T-cell (primary cell): ENCODE measurements at places on chromosomes 3 and 15.

- no peak for DNase-seq
Measured at GRCh38 chr3:24999357-24999756, 428.7 kb upstream of the RARB start.

DNA sequence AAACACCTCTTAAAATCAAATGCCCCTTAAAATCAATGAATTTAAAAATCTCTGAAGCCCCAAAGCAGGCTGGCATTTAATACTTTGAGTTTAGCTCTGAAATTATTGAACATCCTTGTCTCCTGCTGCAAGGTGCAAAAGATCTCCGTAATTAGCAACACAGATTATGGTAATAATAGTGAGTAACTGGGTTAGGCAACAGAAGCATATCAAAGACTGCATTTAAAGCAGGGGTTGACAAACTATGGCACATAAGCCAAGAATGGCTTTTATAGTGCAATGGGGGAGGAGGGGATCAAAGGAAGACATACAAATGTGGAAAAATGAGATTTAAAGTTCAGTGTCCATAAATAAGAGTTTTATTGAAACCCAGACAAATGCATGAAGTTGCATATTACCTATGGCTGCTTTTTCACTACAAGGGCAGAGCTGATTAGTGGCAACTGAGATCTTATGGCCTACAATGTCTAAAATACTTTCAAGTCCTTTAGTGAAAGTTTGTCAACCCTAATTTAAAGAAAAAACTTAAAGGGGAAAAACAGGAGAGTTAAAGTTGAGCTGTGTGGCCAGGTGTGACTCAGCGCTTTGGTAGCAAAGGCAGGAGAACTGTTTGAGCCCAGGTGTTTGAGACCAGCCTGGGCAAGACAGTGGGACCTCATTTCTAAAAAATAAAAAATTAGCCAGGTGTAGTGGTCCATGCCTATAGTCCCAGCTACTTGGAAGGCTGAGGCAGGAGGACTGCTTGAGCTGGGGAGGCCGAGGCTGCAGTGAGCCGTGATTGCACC lies 157.6 kb downstream of the TBL1XR1 start:
- no peak for DNase-seq

- peak; percentile 31 for DNase-seq
Measured at GRCh38 chr15:67884514-67885174, 44.8 kb upstream of the RNU6-1 start.

GRCh38 chr3:185250247-185250646 lies 3.6 kb downstream of the EHHADH start:
- no peak for DNase-seq

DNA sequence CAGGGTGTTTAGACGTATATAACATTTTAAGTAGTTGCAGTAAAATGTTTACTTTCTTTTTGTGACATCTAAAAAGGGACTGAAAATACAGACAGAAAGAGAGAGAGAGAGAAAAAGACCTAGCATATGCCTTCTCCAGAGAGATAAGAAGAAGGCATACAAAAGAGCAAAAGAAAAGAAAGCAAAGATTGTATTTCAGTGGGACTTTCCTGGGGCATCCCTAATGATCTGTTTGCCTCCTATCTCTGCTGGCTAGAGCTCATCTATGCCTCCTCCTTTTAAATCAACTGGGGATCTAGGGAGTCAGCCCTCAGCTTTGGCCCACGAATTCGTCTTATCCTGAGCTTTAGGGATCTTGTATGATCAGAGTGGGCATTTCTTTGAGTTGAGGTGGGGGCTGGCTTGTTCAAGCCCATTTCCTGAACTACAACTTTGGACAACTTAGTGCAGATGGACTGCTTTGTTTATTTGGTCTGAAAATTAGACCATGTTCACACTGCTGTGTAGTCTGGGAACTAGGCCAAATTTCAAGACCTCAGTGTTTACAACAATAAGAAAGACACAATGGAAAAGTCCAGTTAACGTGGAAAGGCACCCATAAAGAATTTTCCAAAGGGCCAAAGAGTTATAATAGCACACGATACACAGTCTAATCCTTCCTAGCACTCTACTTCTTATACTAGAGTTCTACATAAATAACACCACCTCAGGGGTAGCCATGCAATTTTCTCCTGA lies 61.0 kb downstream of the ATP8B4 start:
- DNase-seq, result no peak

- no peak for DNase-seq
Measured at GRCh38 chr3:157931517-157931916, 174.7 kb downstream of the SHOX2 start.

DNA sequence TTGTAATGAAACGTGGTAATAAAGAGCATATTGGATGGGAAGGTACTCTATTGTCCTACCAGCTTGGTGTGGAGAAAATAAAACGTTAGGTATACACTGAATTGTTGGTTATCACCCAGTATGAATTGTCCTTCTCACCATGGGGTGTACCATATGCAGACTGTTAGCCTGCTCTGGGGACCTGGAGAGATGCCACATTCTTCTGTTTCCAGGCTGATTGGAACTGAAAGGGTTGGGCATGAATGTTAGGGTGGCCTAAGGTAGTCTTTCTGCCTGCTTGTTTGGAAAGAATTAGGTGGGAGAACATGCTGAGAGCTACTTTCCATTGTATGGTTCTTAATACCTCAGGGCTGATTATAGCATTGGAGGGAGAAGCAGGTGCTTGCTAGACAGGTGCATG lies 340.6 kb downstream of the PTPRG start:
- DNase-seq, result no peak
